ENCODE measurements at places on chromosomes 16 and 17. TPM values are rescaled to one million over a fixed set of nuclear protein-coding genes. Genes with fewer than 3 reads are reported as not detected.

Gene CD300LB
- total RNA-seq, result not detected

DNA sequence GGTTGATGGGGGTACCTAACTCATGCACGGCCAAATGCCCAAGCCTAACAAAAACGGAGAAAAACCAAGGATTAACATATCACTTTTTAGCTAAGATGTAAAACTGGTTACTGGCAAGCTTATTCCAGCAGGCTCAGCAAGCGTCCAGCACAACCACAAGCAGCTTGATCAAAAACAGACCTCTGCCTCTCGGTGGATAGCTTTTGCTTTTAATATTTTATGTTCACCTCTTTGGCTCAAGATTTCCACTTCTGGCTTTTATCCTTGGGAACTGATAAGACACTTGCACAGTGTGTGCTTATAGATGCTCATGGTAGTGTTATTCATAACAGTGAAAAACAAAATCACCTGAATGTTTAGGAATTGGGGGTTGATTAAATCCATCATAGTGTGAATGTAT lies 206.9 kb upstream of the CACNG5 start:
- no peaks in the 10 kb centered on the region for H3K27me3 ChIP-seq
- no peaks in the 10 kb centered on the region for H3K36me3 ChIP-seq
- H3K27ac ChIP-seq, result no peak overlapping the region
- peaks cover 3% of the 10 kb centered on the region for H3K4me1 ChIP-seq
- no peak for DNase-seq

Gene PRDM7
- not detected for total RNA-seq

Gene DHRS7B
- 12.5 TPM for total RNA-seq

Gene TBC1D26
- total RNA-seq, result not detected

- H3K27ac ChIP-seq, result no peak overlapping the region
- H3K36me3 ChIP-seq, result no peaks in the 10 kb centered on the region
Measured at GRCh38 chr16:82888591-82889001, 261.8 kb downstream of the CDH13 start.

Gene DNAAF1
- not detected for total RNA-seq

Gene BOLA2
- 6.3 TPM for total RNA-seq

Gene MEFV
- total RNA-seq, result not detected

DNA sequence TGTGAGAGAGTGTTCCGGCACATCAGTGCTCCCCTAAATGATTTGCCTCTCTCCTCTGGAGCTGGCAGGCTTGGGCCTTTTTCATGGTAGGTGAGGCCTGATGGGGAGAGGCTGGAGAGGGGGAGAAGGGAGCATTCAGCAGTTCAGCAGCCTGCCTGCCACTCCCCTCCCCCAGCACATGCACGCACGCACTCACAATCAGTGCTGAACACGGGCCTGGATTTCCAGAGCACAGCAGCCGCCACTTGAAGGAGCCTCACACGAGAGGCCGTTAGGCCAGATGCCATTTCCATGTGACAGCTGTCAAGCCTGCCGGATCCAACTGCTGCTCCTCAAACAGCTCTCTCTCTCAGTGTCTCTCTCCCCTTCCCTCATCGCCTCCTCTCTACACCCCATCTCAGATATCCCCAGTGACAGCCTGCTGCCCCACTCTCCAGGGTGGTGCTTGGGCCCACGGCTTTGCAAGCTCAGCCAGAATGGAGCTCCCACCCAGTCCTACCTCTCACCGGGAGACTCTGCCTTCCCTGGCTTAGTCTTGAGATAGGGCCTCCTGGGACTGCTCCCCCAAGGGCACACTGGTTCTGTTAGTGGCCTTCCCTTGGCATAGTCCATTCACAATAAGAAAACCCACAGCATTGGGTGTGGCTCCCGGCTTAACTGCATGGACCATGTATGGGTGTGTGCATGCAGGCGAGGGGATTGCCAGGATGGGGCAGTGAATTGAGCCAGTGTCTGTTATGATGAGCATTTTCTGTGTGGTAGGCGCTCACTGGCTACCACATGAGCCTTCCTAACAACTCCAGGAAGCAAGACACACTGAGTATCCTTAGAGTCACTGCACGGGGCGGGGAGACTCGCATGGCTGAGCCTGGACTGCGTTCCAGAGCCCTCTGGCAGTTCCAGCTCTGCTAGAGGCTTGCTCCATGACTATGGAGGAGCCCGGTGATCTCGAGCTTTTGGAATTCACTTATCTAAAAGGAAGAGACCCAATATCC lies 226.2 kb downstream of the CCDC182 start:
- DNase-seq, result no peak
- H3K36me3 ChIP-seq, result no peaks in the 10 kb centered on the region
- no peak overlapping the region for H3K27ac ChIP-seq
- no peaks in the 10 kb centered on the region for H3K4me1 ChIP-seq
- no peak overlapping the region for H3K4me3 ChIP-seq

DNA sequence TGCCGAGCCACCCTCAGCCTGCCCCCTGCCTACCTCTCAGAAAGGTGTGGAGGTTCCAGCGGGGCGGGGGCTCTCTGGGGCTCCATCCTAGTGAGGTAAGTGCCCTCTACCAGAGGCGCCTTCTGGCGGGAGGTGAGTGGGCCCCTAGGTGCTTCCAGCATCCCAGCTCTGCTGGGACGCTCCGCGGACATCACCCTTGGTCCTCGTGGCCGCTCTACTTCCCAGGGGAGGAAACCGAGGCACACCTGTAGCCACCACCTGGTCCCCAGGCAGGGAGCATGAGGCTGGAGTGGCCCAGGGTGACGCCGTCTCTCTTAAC lies 1.4 kb downstream of the MCRIP2 start:
- peak overlapping the region; percentile 89 for H3K4me3 ChIP-seq
- no peaks in the 10 kb centered on the region for H3K27me3 ChIP-seq
- no peak for DNase-seq
- peaks cover 7% of the 10 kb centered on the region for H3K4me1 ChIP-seq

Gene GH1
- not detected for total RNA-seq

DNA sequence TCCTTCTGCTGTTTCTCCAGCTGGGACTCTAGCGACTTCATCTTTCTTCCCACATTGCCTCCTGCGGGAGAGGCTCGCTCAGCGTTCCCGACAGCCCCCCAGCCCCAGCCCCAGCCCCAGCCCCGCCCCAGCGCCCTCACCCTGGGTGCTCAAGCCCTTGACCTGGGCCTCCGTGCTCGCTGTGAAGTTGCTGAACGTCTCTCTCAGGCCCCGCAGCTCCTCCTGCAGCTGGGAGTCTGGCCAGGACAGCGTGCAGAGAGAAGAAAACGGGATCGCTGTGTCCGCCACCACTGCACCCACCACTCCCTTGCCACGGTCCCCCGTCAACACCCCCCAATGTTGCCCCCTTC lies 2.4 kb downstream of the ASGR1 start:
- H3K27me3 ChIP-seq, result no peaks in the 10 kb centered on the region
- no peak for DNase-seq
- H3K4me1 ChIP-seq, result peaks cover 3% of the 10 kb centered on the region
- no peaks in the 10 kb centered on the region for H3K36me3 ChIP-seq

GRCh38 chr17:65886315-65887245 lies 305.4 kb downstream of the CEP112 start:
- no peaks in the 10 kb centered on the region for H3K27me3 ChIP-seq
- H3K36me3 ChIP-seq, result no peaks in the 10 kb centered on the region

DNA sequence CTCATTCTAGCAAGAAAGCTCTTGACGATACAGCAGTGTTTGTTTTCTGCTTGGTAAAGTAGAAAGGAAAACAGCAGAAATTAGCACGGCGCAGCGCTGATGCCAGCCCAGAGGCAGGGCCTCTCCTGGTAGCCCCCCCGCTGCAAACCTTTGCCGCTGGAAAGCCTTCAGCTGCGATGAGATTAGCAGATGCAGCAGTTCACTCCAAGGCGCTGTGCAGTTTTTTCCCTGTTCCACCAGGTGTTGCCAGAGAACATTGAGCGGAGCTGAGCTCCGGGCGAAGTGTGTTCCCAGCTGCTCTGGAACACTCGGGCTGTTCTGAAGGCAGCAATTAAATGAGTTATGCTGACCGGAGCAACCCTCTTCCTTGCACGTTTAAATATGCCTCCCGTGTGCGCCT lies 72.5 kb downstream of the RBFOX1 start:
- no peaks in the 10 kb centered on the region for H3K36me3 ChIP-seq
- no peak overlapping the region for H3K4me3 ChIP-seq
- no peaks in the 10 kb centered on the region for H3K4me1 ChIP-seq
- peak; percentile 17 for DNase-seq

- H3K27ac ChIP-seq, result no peak overlapping the region
- no peak overlapping the region for H3K4me3 ChIP-seq
- H3K36me3 ChIP-seq, result no peaks in the 10 kb centered on the region
- peaks cover 17% of the 10 kb centered on the region for H3K27me3 ChIP-seq
Measured at GRCh38 chr16:73383195-73383987, 335.5 kb upstream of the ZFHX3 start.

- peaks cover 11% of the 10 kb centered on the region for H3K4me1 ChIP-seq
- no peaks in the 10 kb centered on the region for H3K36me3 ChIP-seq
- no peaks in the 10 kb centered on the region for H3K27me3 ChIP-seq
- H3K4me3 ChIP-seq, result no peak overlapping the region
- no peak for DNase-seq
Measured at GRCh38 chr16:9042964-9043680, 48.3 kb upstream of the HAPSTR1 start.

Gene CLUH
- 140 TPM for total RNA-seq
